ENCODE measurements at places on chromosomes 16 and 17.

DNA sequence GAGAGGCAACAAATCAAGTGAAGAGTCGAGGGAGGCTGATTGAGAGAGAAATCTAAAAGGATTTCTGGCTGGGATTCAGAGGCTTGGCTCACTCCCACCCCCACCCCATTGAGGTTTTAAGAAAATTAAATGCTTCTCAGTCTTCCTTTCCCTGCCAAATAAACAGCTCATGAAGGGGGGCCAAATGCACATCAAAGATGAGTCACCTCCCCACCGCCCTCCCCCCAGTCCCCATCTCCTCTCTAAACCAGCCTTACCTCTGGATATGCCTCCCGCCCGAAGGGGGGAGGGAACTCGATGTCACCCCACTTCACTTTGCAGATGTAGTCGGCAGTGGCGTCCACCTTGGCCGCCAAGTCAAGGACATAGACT, 11.6 kb downstream of the ACLY start:
- DNase-seq: peak; percentile 56

- DNase-seq: no peak
Measured at GRCh38 chr16:25966172-25967097, 274.7 kb downstream of the HS3ST4 start.

DNA sequence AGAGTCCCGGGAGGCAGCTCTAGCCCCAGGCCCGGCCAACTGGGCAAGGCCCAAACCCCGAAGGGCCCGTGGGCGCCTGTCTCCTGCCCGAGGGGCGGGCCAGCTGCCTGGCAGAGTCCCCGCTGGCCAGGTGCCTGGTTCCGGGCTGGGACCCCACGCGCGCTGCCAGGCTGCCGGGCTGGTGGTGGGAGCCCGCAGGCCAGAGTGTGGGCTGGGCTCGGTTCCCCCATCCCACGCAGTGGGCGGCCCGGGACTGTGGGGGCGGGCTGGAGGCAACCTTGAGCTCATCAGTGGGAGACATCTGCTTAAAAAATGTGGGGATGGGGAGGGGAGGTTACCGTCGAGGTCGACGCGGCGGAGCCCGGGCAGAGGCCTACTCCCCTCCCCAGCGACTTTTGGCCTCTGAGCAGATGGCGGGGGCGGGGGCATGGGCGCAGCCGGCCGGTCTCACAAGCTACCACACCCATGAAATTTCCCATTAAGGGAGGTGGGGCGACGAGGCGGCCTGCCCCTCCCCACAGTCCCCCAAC, 176.4 kb upstream of the GSE1 start:
- DNase-seq: no peak

GRCh38 chr17:9330611-9331271, 244.9 kb downstream of the STX8 start:
- no peak for DNase-seq

GRCh38 chr17:66906321-66907278, 57.9 kb upstream of the CACNG4 start:
- peak; percentile 76 for DNase-seq

GRCh38 chr17:31408586-31408985, 17.1 kb downstream of the RAB11FIP4 start:
- DNase-seq: no peak

- peak; percentile 66 for DNase-seq
Measured at GRCh38 chr16:714558-715476, at the start of gene METRN. Gene METRN, plus strand, starts transcription at chr16:715118. Its CDS starts 172 bp downstream, at chr16:715290.

- DNase-seq: no peak
Measured at GRCh38 chr17:60155815-60156214, 6.0 kb downstream of the CA4 start.

DNA sequence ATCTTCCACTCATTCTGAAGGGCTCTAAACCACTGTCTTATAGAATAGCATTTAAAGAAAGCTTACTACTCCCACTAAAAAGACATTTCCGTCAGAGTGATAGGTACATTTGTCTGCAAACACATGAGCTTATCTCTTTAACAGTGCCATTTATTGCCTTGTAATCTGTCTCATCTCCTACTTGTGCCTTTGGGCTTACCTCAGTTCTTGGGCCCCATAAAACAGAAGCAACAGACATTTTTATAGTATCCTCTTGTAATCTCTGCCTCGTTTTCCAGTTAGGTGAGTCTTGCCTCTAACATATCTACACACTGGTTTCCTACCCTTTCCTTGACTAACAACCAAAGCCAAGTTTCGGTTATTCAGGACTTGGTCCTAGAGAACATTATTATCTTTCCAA, 681.4 kb upstream of the KIF2B start:
- DNase-seq: no peak

DNA sequence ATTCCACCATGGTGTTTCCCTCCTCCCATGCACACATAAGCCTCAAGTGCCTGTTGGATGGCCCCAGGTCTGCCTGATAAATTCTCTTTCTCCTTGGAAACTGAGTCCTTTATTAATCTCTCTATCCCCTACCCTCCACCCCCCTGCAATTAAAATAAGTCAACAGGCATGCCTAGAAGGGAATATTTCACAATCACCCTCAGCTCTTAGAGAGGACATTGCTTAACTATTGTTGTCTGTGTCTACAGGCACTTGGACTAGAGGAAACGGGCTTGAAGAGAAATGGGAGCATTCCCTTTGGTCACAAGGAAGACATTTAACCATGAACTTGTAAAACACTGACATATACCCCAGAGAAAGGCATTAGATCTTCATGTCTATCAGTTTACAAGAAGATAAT, 39.5 kb downstream of the RCVRN start:
- no peak for DNase-seq

DNA sequence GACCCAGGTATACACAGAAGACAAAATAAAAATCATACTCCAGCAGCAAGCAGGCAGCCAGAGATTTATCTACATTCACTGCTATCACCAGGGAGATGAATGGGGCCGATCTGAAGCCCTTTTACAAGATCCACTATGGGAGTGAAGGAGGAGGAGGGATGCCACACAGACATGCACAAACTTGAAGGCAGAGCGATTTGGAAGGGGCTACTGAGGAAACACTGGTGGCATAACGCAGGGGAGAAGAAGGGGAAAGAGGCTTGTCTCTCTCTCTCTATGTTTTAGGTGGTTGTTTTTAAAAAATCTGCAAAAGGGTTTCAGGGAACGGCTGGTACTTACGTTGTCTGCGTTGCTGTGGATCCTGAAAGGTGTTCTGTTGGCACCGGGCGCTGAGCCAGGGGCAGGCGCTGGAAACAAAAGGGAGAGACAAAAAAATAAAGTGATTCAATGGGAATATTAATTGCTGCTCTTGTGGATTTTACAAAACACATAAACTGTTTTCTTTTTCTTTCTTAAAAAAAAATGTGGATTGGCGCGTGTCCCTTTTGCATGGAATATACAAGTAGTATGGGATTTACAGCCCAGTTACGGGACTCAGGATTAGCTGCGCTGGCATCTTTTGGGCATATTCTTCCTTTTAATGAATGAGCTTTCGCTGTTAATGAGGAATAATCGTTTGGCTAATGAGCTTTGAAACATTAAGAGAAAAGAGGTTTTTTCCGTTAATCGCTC, 255.3 kb upstream of the PMFBP1 start:
- no peak for DNase-seq

DNA sequence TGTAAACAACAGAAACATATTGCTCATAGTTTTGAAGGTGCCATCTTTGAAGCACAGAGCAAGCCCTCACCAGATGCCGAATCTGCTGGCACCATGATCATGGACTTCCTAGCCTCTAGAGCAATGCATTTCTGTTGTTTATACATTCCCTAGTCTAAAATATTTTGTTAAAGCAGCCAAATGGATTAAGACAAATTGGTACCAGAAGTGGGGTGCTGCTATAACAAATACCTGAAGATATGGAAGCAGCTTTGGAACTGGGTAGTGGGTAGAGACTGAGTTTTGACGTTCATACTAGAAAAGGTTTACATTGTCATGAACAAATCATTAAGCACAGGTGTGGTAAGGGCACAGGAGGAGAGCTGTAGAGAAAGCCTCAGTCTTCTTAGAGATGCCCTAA, 13.6 kb downstream of the SGF29 start:
- no peak for DNase-seq

DNA sequence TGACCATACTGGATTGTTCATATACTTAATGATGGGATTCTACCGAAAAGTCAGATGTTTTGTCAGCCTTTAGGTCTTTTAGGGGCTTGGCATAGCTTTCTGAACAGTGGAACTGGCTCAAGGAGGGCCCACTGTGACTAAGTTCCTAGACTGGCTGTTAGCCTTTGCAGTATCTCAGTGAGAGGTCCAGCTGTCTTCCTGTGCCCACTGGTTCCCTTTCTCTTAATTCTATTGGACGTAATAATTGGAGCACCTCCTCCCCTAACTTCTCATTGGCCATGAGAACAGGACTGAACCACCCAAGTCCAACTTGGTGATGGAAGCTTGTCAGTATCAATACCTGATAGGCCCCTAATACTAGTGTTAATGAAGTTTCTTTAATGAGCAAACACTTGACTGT, 13.5 kb downstream of the KPNA2 start:
- DNase-seq: no peak

GRCh38 chr16:5633845-5634440, 536.3 kb upstream of the EEF2KMT start:
- peak; percentile 32 for DNase-seq

- DNase-seq: no peak
Measured at GRCh38 chr16:66903544-66904427, 14.9 kb downstream of the CDH16 start.

DNA sequence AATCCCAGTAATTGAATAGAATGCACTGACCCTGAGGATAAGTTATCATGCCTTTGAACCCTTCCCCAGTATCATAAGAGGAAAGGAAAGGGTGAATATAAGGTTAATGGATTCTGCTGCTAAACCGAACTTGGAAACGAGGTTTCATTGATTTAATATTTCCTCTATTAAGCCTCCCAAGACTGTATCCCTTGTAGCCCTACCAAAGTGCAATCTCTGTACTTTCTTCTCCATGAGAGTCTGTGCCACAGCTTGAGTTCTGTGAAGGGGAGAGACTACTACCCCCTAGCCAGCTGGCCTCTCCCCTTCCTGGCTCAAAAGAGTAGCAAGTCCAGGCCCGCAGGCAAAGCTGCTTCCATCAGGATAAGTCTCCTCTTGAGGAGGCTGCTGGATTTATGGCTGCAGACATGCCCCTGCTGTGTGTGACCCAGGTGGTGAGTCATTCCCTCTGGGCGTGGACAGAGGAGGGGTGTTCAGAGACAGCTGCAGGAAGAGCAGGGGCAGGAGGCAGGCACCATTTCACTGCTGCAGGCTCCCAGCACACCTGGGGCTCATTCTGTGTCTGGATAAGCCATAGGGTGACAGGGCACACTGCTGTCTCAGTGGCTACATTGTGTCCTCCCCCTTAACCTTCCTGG, 58.4 kb downstream of the TOM1L2 start:
- DNase-seq: no peak

GRCh38 chr16:57284209-57284951, at the start of gene PLLP:
Gene PLLP, minus strand, starts transcription at chr16:57284672. Its CDS starts 132 bp downstream, at chr16:57284540.
- DNase-seq: no peak

DNA sequence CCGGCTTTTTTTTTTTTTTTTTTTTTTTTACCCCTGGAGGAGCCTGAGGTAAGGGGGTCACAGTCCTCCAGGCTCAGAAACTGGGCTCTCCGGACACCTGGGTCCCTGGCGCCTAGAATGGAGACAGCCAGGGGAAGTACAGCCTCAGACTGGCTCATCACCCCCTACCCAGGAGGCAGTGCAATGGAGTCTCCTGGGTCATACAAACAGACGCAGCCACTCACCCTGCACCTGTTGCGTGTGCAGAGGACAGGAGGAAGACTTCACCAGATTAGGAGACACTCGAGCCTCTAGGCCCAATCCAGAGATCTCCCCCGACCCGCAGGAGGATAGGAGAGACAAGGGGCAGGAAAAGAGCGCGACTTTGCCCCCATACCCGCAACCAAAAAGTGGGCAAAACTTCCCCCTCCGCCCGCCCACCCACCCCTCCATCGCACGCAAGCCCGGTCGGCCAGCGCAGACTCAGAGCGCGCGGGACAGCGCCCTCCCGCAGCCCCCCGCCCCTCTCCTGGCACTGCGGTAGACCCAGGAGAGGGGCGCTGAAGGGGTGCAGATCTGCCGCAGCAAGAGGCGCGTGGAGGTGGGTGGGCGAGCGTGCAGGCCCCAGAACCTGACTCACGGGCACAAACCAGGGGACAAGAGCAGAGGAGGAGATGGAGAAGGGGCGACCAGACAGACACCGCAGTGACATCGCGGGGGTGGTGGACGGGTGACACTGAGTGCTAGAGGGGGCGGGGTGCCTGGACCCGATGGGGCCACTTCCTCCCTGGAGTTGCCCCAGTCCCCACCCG, 900 bp downstream of the HAP1 start:
- DNase-seq: no peak

- no peak for DNase-seq
Measured at GRCh38 chr16:81136390-81137335, 40.5 kb upstream of the GCSH start.

DNA sequence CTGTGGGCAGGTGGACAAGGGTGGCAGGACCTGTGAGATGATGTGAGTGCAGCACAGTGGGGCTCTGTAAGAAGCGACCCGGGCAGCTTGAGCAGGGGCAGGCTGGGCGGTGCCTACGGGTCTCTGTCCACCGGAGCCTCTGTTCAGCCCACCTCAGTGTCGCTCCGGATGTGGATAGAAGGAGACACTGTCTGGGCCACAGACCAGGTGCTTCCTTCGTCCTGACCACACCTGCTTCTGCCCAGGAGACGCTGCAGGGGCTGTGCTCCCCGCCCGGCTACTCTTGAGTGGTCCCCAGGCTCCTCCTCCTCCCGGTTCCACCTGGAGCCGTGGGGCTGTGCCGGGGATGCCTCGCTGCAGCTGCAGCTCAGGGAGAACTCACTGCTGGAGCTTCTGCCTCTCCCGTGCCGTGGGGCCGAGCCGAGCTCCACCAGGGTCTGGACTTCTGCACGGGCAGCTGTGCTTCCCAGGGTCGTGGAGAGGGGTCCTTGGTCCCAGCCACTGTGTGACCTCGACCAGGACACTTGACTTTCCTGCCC, 21.5 kb downstream of the METRNL start:
- DNase-seq: no peak

DNA sequence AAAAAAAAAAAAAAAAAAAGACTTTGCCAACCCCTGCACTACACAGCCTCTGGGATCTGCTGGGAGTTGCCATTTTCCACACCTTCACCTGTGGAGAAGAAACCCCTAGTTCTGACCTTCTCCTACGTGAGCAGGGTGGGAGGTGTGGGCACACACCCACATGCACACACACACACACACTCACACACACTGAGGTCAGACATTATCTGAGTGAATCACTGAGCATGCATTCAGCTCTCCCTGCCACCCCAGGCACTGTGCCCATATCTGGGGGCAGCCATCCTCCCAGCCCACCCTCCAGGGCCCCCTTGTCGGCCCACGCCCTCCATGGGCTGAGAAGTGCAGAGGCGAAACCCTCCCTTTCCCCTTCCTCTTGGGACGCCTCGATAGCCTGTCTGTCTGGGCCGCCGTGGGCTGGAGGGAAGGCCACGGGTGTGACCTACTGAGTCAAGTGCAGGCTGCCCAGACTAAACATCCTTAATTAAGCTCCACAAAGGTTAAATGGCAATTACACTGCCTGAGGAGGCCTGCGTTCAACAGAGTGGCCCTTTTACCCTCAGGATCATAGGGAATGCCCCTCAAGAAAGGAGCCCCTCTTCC, 143.8 kb downstream of the C16orf95 start:
- no peak for DNase-seq

GRCh38 chr17:44297975-44298374, 10.4 kb upstream of the RUNDC3A start:
- no peak for DNase-seq

Data from NCI-H1092 (cell line).